ENCODE measurements at places on chromosomes 2 and 18.

DNA sequence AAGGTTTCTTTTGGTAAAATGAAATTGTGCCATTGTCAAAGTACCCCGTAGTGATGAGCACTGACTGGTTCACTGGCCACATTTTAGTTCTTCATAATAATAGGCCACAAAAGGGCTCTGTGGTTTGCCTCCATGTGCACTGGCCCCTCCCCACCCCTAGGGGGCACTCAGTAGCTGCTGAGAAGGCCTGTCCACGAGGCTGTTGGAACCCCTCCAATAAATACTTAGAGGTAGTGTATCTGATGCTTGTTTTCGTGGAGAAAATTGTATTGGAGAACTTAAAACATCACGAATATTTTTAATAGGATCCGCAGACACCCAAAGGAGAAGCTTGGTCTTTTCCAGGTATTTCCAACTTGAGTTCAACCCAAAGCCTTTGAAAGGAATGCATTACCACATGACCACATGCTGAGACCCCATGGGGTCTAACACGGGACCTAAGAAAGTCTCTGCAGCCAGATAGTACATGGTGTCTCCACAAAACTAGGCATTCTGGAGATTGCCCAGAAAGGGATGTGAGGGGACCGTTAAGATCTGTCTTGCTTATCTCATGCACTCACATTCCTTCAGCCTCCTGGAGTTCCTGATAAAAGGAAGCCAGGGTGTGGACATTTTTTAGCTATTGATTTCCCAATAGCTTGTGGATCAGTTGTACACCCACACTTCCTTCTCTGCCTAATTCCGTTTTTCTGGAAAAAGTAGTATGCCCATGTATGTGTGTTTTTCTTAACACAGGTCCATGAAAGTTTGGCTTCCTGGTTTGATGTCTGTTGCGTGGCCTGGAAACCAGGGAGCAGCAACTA is 28.5 kb upstream of the NOSTRIN start:
- peak; percentile 79 for DNase-seq

GRCh38 chr2:170500104-170500503 is 215.0 kb upstream of the SP5 start:
- DNase-seq, result no peak

- DNase-seq, result no peak
These were observed 182.7 kb downstream of the UBE2E3 start for GRCh38 chr2:181163139-181163538.

GRCh38 chr2:207883002-207883780 is 113.5 kb upstream of the FZD5 start:
- no peak for DNase-seq

DNA sequence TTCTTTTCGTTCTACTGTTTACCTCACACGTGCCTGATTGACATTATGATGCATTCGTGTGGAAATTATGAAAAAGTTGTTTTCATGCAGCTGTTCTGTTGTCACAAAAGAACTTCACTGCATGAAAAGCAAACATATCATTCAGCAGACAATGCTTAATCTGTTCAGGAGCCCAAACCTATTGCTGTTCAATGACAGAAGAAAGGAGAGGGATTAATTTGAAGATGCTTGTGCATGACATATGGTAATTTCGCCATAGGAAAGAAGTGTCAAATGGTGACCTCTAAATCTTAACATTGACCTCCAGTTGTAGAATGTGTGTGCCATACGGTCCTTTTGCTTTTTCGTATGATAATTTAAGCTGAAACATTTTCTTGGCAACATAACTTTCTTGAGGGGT is 124.5 kb downstream of the WDR7 start:
- DNase-seq, result no peak

GRCh38 chr2:48092846-48093803 is 186.8 kb upstream of the FBXO11 start:
- DNase-seq, result no peak

- DNase-seq, result no peak
These were observed 13.1 kb downstream of the ARMC9 start for GRCh38 chr2:231211486-231211885.

DNA sequence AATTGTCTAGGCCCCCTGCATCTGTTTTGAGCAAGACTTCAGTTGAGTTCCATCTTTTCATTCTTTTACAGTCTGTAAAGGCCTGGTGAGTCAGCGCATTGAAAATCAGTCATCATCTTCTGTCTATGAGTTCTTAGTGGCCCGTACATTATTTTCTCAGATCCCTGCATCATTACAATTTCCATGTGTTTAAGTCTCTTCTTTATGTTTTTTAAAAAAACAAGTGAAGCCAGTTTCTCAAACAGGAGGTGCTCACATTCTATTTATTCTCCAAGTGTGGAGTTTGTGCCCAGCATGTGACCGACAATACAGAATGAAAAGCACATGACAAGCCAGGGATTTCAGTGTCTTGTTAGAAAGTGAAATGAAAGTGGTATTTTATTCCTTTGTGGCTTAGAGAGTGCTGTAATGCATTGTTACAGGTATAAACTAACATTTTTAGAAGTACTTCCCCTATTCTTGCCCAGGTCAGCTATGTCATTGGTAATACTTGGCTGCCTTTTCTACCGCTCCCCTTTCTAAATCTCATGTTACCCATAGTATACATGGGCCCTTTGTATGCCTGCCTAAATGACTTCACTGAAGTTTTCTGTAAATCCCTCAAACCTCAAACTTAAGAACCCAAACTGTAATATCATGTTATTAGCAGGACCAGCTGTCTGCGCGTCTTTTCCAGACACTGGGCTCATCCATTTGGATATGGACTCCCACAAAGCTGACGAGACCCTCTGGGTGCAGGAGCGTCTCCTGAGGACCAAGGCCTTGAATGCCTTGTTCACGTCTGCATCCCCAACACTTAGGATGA is 67.6 kb downstream of the FEZ2 start:
- peak; percentile 15 for DNase-seq

- peak; percentile 74 for DNase-seq
These were observed 124.8 kb downstream of the NUP35 start for GRCh38 chr2:183248866-183249567.

GRCh38 chr18:61606068-61606660 is 272.9 kb downstream of the CDH20 start:
- DNase-seq, result no peak

DNA sequence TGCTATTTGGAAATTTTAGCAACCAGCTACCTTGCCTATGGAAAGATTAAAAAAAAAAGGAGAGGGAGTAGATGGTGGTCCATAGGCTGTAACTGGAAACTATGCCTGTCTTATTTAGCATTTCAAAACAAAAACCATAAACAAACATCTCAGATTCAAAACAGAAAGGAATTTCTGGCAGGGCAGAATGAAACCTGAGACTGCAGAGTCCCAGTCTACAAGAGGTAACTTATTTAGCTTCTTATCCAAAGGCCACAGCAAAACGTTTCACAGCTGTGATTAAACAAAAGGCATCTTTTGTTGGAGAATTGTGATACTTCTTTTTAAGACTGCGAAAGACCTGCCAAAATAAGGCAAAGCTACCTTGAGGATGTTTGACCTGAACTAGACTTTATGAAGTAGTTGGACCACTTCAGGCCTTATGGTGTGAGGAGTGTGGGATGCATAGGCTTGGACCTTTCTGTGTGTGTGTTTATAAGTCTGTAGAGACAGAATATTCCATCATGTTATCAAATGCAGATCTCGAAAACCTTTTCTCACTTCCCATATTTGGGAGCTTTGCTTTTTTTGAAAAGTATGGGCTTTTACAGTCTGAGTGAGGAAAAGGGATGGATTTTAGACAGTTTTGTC is 11.0 kb downstream of the CRIM1 start:
- no peak for DNase-seq
